ENCODE measurements at places on chromosomes 7 and 10.
A peak's percentile ranks its signal among the peaks of the same experiment; 100 is the strongest.

DNA sequence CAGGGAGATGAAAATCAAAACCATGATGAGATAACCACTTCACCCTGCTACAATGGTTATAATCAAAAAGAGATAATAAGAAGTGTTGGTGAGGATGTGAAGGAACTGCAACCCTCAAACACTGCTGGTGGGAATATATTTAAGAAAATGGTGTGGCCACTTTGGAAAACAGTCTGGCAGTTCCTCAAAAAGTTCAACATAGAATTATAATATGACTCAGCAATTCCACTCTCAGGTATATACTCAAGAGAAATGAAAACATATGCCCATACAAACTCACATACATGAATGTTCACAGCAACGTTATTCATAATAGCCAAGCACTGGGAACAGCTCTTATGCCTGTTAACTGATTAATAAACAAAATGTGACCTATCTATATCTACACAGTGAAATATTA lies 104.8 kb downstream of the SLC25A13 start:
- peak; percentile 9 for DNase-seq

GRCh38 chr7:47885309-47885986 lies 62.8 kb downstream of the PKD1L1 start:
- DNase-seq, result no peak

- peak; percentile 68 for DNase-seq
Measured at GRCh38 chr7:134701272-134701671, 54.6 kb downstream of the BPGM start.

DNA sequence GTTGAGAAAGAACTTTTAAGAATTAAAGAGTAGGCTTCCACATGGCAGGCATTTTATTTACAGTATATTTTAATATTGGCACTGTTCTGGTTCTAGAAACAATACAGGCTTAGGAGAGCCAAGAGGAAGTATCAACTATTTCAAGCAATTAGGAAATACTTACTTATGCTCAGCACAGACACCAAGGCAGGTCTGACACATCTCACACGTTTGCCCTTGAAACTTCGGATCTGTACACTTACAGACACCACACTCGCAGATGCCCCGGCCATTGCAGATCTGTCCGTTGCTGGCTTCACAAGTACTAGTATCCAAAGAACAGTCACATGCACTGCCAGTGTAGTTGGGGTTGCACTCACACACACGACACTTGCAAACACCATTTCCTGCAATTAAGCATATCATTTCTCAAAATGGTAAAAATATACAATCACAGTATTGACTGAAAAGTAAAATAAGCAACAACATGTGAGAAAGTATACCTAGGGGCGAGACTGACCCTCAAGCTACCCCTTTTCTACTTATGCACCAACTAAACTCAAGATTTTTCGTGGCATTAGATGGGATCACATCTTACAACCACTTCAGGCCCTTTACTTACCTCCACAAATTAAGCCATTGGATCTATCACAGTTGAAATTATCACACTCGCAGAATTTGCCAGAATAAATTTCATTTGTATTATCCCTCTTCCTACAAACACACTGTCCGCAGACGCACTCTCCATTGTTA lies 46.6 kb downstream of the ITGB1 start:
- DNase-seq, result no peak

- DNase-seq, result no peak
Measured at GRCh38 chr7:8152489-8153192, 109.3 kb downstream of the ICA1 start.

DNA sequence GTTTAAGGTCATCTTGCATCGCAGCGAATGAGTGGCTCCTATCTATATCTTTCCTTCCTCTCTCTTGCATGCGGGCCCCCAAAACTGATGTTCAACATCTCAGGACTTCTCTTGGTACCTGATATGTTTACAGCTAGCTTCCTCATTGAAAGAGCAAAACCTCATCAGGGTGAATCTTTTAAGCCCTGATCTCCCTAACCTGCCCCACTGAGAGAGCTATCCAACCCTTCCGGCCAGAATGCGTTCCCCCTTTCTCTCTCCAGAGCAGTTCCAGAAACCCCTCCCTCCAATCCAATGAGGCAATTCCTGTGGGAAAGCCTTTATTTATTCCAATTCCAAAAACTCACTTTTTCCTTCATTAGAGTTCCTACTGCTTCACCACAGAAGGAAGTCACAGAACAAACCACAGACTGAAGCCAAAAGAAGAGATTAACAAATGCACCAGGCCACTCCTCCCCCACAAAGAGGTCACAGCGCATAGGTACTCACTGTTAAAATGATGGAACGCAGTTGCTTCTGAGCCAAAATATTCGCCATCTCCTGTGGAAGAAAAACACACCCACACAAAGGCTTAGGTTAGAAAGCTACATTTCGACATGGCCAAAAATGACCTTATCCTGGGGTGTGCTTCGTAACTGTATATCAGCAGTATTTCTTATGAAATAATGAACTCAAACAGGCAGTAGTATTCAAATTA lies 232.4 kb downstream of the ELMO1 start:
- DNase-seq, result peak; percentile 34

DNA sequence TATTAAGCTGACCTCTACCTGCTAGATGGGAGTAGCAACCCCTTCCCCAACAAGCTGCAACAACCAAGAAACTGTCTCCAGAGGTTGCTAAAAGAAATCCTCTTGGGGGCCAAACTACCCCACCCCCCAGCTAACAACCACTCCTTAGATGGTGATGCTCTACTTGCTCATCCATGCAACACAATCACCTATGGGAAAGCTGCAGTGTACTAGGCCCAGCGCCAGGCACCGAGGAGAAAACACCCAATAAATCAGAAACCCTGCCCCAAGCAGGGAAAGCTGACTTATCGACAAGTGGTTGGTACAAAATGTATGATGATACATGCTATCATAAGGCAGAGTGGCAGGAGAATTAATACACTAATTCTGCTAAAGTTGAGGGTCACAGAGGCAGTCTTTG lies 17.3 kb downstream of the SLC25A13 start:
- no peak for DNase-seq

DNA sequence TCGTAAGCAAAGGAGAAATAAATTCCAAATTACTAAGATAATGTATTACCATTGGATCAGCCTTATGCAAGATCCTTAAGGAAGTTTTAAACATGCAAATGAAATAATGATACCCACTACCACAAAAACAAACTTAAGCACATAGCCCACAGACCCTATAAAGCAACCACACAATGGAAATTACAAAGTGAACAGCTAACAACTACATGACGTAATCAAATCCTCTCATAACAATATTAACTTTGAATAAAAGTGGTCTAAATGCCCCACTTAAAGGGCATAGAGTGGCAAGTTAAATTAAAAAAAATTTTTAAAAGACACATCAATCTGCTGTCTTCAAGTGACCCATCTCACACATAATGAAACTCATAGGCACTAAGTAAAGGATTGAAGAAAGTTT lies 397.3 kb upstream of the SEMA3A start:
- DNase-seq, result no peak

GRCh38 chr10:34538281-34538829 lies 276.7 kb downstream of the PARD3 start:
- no peak for DNase-seq

GRCh38 chr10:84820596-84820995 lies 492.2 kb downstream of the CCSER2 start:
- DNase-seq, result no peak

GRCh38 chr7:51472873-51473272 lies 156.3 kb upstream of the COBL start:
- peak; percentile 3 for DNase-seq

- DNase-seq, result no peak
Measured at GRCh38 chr7:108086546-108086945, 43.6 kb downstream of the LAMB4 start.

DNA sequence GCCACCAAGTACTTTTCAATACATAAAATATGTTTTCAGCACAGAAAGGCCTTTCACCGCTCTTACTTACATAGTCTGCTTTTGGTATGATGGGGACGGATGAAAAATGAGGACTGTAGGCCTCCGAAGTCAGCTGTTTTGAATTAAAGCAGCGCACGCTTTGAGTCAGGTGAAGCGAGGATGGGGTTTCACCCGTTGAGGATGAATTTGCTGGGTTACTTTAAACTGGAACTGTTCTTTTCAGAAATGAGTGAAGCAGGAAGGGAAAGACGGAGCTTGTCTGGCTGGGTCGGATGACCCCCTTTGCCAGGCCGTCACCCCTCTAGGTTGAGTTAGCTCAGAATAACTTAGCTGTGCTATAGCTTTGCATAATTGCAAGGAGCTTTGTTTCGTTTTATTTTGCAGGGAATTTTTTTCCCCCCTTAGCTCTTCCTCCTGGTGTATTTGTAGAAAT lies 40.0 kb downstream of the CUX1 start:
- no peak for DNase-seq

DNA sequence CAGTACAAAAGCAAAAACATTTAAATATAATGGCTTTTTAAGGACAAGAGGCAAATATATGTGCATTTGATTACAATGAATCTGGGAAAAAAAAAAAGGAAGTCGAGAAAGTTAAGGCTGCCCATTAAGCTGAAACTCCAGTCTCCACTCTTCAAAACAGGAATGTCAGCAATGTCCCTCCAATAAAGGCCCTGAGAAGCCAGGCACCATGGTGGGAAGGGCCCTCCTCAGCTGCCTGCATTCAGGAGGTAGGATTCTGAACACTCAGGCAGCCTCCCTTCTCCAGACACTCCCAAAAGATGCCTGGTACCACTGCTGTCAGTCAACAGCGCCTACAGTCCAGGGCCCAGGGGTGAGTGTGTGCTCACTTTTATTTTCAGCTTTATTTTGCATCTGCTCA lies 121.3 kb upstream of the MGMT start:
- no peak for DNase-seq

DNA sequence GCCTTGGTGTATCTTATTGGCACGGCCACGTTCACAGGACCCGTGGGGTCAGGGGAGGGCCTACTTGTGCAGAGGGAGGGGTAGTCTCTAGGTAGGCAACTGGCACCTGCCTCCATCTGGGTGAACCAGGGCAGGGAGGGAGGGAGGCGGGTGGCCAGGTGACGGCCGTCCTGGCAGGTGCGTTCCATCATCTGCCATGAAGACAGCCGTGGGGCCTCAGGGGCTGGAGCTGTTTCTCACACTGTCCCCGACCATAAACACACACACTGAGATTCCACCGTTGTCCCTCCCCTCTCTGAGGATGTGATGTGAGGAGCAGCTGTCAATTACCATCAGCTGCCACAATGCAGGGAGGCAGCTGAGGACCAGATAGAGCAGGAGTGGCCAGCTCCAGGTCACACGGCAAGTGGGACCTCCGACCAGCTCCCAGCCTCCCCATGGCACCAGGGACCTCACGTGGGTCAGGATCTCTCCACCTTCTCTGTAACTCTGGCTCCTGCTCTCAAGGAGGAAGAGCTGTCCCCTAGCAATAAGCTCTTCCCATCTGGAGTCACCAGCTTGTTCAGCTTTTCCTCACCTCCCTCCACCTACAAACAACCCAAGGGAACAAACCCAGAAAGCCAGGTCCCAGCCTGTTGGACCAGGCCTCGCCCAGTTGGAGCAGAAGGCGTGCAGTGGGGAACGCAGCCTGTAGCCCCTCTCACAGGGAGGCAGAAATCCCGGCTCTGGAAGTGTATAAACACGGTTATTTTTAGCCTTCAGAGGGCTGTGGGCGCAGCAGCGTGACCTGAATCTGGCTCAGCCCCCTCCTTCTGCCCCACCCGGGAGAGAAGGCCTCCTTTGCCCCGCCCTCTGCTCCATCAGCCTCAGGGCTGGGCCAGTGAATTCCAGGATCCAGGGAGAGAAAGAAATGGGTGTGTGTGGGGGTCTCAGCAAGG lies 33.1 kb downstream of the ZMIZ1 start:
- no peak for DNase-seq

DNA sequence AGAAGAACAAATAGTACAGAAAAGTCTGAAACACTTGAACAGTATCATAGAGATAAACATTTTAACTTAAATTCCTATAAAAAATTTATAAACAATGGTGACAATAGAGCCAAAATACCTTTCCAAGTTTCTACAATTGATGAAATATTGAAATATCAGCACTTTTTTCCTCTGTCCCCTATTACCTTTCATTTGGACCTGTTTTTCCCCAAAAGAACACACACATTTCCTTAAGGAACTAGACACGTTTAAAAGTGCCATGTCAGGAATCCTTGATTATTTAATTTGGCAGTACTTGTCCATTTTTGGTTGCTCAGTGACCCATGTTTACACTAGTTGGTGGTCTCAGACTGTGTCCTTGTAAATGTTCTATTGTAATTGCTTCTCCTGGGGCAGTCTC lies 162.6 kb downstream of the CTNNA3 start:
- no peak for DNase-seq

DNA sequence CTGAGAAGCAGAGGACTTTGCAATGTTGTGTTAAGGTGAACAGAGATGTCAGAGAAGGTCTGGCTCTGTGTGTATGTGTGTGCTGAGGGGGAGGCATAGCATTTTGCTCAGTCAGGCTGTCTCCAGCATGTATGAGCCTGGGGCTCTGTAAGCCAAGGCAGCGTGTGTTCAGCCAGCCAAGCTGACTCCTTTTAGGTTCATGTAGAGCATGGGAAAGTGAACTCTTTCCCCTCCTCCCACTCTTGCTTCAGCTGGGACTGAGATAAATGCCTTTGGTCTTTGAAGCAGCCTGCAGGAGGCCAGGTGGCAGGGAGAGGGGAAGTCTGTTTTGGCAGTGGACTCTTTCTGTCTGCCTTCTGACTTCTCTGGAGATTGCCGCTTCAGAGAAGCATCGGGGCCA lies 3.8 kb downstream of the SFXN2 start:
- DNase-seq, result no peak

DNA sequence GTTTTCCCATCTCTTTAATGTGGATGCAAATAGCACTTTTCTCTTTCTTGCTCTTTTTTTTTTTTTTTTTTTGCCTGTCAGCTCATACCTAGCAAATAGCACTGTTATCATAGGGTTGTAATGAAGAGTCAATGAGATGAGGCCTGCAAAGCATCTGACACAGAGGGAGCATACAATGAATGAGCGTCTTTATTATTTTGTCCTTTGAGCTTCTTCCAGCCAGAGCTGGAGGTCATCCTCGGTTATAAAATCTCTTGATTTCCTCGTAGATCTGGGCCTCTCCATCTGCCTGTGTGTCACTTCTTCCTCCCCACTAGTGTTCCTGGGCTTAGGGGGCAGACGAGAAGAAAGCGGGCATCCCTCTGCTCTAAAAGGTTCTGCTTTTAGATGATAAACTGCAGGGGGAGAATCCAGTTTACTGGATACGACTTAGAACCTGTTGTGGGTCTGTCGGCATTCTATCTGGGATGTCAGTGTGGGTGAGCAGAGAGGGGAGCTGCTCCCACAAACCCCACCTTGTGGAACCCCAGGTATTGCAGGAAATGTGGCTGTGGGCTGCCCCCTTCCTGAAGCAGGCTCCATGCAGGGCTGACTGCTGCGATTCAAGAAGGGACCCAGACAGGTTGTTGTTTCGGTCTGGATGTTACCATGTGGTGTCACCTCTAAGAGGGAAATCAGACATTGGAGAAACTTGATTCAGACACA lies 135.8 kb upstream of the GPR26 start:
- no peak for DNase-seq

DNA sequence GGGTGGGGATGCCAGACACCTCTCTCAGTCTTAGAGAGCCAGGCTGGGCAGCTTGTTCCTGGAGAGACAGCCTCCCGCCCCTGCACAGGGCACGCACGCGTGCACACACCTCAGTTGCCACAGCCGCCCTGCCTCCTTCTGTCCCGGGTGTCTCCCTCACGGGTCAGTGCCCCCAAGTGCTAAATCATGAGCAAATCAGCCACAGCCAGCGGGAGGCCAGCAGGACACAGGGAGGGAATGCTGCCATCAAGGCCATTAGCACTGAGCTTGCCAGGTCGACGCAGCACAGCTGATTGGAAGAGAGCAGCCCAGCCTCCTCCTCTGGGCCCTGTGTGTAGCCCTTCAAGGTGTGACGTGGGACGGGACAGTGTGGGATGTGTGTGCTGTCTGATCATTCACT lies 130.4 kb downstream of the CDH23 start:
- no peak for DNase-seq

- no peak for DNase-seq
Measured at GRCh38 chr7:471191-471865, 48.3 kb downstream of the PDGFA start.
